ENCODE measurements at places on chromosomes 3 and 15. TPM values are rescaled to one million over a fixed set of nuclear protein-coding genes. Genes with fewer than 3 reads are reported as not detected.
A peak's percentile ranks its signal among the peaks of the same experiment; 100 is the strongest.

DNA sequence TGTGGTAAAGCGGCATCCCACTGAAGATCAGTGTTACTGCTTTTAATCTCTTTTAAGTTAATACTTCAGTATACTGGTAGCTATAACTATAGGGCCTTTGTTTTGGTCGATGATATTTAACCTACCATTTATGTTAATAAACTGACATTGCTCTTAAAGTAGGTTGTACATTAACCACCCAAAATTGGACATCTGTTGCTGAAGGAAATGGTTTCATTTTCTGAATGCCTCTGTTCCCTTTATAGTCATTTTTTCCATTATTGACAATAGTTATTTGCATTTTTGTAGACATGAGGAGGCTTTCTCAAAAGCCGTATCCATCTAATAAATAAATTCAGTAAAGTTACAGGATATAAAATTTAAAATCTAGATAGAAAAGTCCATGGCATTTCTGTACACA is 252.4 kb upstream of the UBE2E1 start:
- H3K36me3 ChIP-seq: no peaks in the 10 kb centered on the region
- no peaks in the 10 kb centered on the region for H3K4me1 ChIP-seq
- DNase-seq: no peak
- no peaks in the 10 kb centered on the region for H3K27me3 ChIP-seq

DNA sequence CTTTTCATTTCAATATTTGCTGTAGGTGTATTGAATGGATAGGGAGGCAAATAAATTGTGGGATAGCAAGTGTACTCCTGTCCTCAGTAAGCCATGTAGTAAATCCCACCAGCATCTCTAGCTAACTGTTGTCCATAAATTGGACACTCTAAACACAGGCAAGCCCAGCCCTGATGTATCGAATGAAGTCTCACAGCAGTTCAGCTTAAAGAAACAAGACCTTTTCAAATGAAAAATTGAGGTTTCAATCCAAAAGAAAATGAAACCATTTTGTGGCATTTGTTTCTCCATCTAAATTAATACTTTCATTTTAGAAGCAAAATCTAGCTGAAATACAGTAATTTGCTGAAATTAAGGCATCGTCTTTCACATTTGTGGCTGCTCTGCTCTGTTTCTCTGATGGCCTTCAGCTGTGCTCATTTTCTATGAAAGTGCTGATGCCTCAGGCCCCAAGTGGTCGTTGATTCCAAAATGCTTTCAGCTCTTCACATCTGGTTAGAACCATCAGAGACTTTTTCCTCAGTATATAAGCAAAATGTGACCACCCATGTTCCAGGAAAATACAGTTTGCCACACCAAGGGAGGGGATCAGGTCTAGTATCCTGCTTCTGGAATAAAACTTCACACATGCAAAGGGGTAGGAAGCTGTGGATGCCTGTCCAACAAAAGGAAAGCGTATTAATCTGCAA is 245.0 kb downstream of the ZMAT3 start:
- H3K36me3 ChIP-seq: no peaks in the 10 kb centered on the region
- DNase-seq: no peak
- H3K27me3 ChIP-seq: no peaks in the 10 kb centered on the region
- H3K4me1 ChIP-seq: no peaks in the 10 kb centered on the region
- no peak overlapping the region for H3K27ac ChIP-seq
- H3K4me3 ChIP-seq: no peak overlapping the region

SPINK8 gene
- not detected for total RNA-seq

DNA sequence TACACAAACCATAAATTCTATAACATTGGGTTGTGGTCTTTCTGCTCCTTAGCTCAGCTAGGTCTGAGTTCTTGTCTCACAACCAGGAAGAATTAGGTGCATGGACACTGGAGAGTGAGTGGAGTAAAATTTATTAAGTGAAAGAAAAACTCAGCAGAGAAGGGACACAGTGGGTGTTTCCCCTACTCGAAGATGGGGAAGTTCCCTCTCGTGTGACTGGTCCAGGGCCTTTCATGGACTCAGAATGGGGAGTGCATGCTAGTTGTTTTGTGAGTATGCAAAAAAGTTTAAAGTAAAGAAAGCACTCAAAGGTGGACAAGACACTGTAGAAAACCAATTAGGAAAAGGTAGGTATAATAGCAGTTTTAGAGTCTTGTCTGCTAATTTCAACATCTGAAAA is 215.5 kb upstream of the RORA start:
- no peak for DNase-seq
- H3K4me1 ChIP-seq: no peaks in the 10 kb centered on the region
- no peak overlapping the region for H3K27ac ChIP-seq
- no peaks in the 10 kb centered on the region for H3K27me3 ChIP-seq
- H3K4me3 ChIP-seq: no peak overlapping the region

GRCh38 chr3:23325466-23326065 is 122.4 kb downstream of the UBE2E2 start:
- no peaks in the 10 kb centered on the region for H3K27me3 ChIP-seq
- DNase-seq: peak; percentile 25
- H3K4me3 ChIP-seq: no peak overlapping the region

GRCh38 chr3:170740726-170741591 is 129.0 kb downstream of the RPL22L1 start:
- H3K27ac ChIP-seq: peak overlapping the region; percentile 88
- peak; percentile 82 for DNase-seq
- peaks cover 38% of the 10 kb centered on the region for H3K4me1 ChIP-seq
- no peaks in the 10 kb centered on the region for H3K36me3 ChIP-seq

SPTSSB gene
- not detected for total RNA-seq

GRCh38 chr15:69324565-69324964 is 25.9 kb downstream of the PAQR5 start:
- H3K4me1 ChIP-seq: no peaks in the 10 kb centered on the region
- DNase-seq: no peak
- H3K4me3 ChIP-seq: no peak overlapping the region
- H3K27me3 ChIP-seq: no peaks in the 10 kb centered on the region

VGLL3 gene
- 53.7 TPM for total RNA-seq

DNA sequence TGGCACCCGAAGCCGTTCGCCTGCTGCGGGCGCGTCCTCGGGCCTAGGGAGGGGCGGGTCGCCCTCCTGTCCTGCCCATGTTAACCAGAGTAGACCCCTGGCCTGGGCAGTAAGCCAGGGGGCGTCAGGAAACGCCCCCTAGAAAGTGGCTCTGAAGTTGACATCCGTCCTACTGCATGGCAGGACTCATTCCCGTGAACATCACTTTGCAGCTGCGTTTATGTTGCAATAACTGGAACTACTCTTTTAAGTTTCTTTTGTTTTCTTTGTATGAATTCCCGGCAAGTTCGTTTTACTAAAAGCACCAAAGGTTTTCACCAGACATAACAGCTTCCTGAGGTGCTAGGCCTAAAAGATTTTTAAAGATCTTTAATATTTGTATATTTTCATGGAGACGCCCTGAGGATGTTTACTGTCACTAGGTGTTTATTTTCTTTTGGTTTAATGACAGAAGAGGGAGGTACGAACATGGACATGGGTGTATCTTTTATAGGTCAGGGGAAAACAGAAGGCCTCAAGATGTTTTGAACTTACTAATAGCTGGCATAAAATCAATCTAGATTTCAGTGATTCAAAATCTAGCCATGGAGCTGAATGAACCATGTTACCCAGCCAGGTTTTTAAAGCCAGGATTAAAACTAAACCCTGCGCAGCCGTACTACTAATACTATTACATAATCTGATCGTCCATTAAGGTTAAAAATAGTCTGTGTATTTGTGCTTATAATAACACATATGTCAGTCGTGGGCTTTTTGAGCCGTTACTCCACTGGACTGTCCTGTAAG is 1.0 kb downstream of the C15orf61 start:
- H3K4me1 ChIP-seq: peaks cover 5% of the 10 kb centered on the region
- peak overlapping the region; percentile 87 for H3K4me3 ChIP-seq
- H3K27ac ChIP-seq: peak overlapping the region; percentile 94

DNA sequence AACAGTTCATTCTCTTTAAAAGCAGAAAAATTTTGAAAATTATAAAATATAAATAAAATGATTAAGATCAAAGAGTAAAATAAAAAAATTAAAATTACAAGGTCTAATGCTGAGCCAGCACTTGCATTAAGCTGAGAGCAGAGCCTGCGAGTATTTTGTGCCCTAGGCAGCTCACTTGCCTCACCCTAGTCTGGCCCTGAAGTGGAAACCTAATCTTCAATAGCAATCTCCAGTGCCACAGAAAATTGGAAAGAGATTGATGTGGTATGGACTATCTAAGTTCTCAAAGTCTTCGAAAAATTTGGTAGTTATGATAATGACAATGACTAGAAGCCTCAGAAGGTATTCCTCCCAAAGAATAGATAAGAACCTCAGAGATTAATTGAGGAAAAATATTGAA is 459.4 kb upstream of the CBLB start:
- H3K4me3 ChIP-seq: no peak overlapping the region
- no peaks in the 10 kb centered on the region for H3K36me3 ChIP-seq
- peaks cover 4% of the 10 kb centered on the region for H3K4me1 ChIP-seq
- H3K27ac ChIP-seq: no peak overlapping the region
- H3K27me3 ChIP-seq: no peaks in the 10 kb centered on the region

CD96 gene
- under 0.01 TPM for total RNA-seq

DNA sequence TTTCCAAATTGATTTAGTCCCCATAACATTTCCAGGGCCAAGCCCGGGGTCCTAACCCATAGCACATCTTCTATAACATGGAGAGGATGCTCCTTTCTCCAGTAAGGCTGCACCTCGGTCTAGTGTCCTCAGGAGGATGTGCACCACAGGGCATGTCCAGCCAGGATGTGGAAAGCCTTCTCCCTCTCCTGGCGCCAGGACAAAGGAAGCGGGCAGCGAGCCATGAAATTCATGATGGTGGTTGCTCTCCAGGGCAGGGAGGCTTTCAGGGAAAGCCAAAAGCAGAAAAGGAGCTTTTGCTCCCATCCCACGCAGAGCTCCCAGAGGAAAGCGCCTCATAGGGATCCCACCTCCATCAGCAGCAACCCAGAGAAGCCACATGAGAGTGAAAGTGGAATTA is 220.0 kb downstream of the ADAMTSL3 start:
- H3K27me3 ChIP-seq: no peaks in the 10 kb centered on the region
- H3K4me1 ChIP-seq: peaks cover 3% of the 10 kb centered on the region
- no peak overlapping the region for H3K4me3 ChIP-seq

- no peaks in the 10 kb centered on the region for H3K36me3 ChIP-seq
- H3K4me3 ChIP-seq: no peak overlapping the region
- no peak overlapping the region for H3K27ac ChIP-seq
- no peaks in the 10 kb centered on the region for H3K27me3 ChIP-seq
- H3K4me1 ChIP-seq: no peaks in the 10 kb centered on the region
Observed at GRCh38 chr15:91124132-91124531, 24.1 kb downstream of the SV2B start.

GRCh38 chr3:73772076-73772886 is 147.5 kb upstream of the PDZRN3 start:
- no peak overlapping the region for H3K4me3 ChIP-seq
- no peaks in the 10 kb centered on the region for H3K27me3 ChIP-seq
- no peak for DNase-seq
- no peak overlapping the region for H3K27ac ChIP-seq
- peaks cover 4% of the 10 kb centered on the region for H3K4me1 ChIP-seq

DNA sequence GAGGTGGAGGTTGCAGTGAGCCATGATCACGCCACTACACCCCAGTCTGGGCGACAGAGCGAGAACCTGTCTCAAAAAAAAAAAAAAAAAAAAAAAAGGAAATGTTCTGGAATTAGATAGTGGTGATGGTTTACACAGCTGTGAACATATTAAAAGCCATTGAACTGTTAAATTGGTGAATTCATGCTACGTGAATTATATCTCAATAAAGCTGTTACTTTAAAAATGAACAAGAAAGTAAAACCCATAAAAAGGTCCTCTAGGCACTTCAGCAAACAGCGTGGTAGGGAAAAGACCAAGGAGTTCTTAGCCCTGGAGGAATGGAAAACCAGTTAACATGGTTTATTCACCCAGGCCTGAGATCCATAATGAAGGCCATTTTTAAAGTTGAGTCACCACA is 180.1 kb downstream of the ATG7 start:
- no peak for DNase-seq
- H3K27ac ChIP-seq: no peak overlapping the region
- no peak overlapping the region for H3K4me3 ChIP-seq
- peaks cover 10% of the 10 kb centered on the region for H3K4me1 ChIP-seq
- H3K36me3 ChIP-seq: no peaks in the 10 kb centered on the region

FAM98B gene
- 5.4 TPM for total RNA-seq

DNA sequence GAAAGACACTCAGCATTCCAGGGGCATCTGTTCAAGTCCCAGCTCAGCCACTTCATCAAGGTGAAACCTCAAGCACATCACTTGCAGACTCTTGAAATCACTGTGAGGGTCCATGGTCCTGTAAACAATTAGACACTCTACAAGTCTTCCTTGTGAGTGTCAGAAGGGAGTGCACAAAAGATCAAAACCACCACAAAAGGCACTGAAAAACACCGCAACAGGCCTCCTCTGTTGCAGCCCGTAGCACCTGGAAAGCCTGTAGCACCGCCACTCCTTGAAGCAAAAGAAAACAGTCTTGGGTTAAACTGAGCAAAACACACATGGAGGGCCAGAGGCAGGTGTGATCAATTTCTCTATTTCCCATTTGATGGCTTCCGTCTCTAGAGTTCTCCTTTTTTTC is 63.8 kb upstream of the SNRK start:
- H3K4me3 ChIP-seq: no peak overlapping the region
- no peaks in the 10 kb centered on the region for H3K27me3 ChIP-seq
- no peak for DNase-seq
- no peaks in the 10 kb centered on the region for H3K4me1 ChIP-seq

DNA sequence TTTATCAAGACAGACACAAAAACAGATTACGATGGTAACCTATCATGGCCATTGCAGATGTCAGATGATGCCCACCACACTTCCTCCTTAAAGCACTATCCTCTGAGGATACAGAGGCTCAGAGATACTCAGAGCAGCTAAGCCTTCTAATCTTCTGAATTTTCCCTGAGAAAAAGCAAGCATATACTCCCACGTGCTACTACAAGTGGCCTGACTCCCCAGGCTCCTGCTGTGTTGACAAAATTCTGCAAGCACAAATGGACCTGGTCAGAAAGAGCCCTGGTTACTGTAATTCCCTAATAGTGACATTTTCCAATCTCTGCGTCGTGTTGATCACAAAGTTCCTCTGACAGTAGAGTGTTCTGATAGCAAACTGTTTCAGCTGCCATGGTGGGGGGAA is 207.1 kb downstream of the KCNMB2 start:
- DNase-seq: no peak
- H3K27me3 ChIP-seq: no peaks in the 10 kb centered on the region
- no peaks in the 10 kb centered on the region for H3K4me1 ChIP-seq
- H3K36me3 ChIP-seq: no peaks in the 10 kb centered on the region

GRCh38 chr3:155948476-155948875 is 78.0 kb downstream of the GMPS start:
- peak; percentile 14 for DNase-seq
- H3K4me3 ChIP-seq: no peak overlapping the region
- H3K27ac ChIP-seq: no peak overlapping the region
- H3K4me1 ChIP-seq: peaks cover 2% of the 10 kb centered on the region
- H3K27me3 ChIP-seq: no peaks in the 10 kb centered on the region
- H3K36me3 ChIP-seq: peaks cover 1% of the 10 kb centered on the region

GRCh38 chr3:54954022-54954421 is 26.2 kb upstream of the LRTM1 start:
- peaks cover 15% of the 10 kb centered on the region for H3K4me1 ChIP-seq
- H3K4me3 ChIP-seq: no peak overlapping the region
- no peaks in the 10 kb centered on the region for H3K36me3 ChIP-seq

GRCh38 chr15:91150502-91151160 is 50.6 kb downstream of the SV2B start:
- H3K4me1 ChIP-seq: no peaks in the 10 kb centered on the region
- H3K36me3 ChIP-seq: no peaks in the 10 kb centered on the region
- no peak overlapping the region for H3K4me3 ChIP-seq
- no peak for DNase-seq
- no peak overlapping the region for H3K27ac ChIP-seq
- H3K27me3 ChIP-seq: no peaks in the 10 kb centered on the region

GOLGA8K gene
- total RNA-seq: under 0.01 TPM

ITIH1 gene
- not detected for total RNA-seq

- no peaks in the 10 kb centered on the region for H3K36me3 ChIP-seq
- H3K4me1 ChIP-seq: no peaks in the 10 kb centered on the region
- no peak for DNase-seq
- H3K4me3 ChIP-seq: no peak overlapping the region
- H3K27me3 ChIP-seq: peaks cover 2% of the 10 kb centered on the region
Observed at GRCh38 chr3:194023501-194024280, 112.3 kb upstream of the HES1 start.

FGD5 gene
- 1.0 TPM for total RNA-seq

Measured in fibroblast of lung (primary cell).